Central memory CD4-positive, alpha-beta T cell (primary cell): ENCODE measurements at places on chromosomes 6 and 20.

GRCh38 chr6:12361042-12361765, 71.0 kb downstream of the EDN1 start:
- no peak for DNase-seq

- no peak for DNase-seq
These were observed 70.4 kb upstream of the SLC2A12 start for GRCh38 chr6:134122775-134123174.

DNA sequence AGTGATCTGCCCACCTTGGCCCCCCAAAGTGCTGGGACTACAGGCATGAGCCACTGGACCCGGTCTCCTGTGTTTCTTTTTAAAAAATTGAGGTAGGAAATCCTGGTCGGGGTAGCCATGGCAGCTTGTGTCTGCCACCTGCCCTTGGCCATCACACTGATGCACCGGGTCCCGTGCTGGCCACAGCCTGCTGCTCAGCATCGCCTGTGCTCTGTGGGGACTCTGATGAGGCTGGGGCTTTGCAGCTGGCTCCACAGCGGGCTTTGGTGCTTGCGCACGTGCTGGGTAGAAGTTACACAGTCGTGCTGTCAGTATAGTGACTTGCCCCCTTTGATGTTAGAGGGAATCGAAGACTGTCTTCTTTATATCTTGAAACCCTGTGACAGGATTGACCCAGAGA, 66.7 kb downstream of the SMAP1 start:
- no peak for DNase-seq

GRCh38 chr6:147675281-147675680, 166.8 kb downstream of the SAMD5 start:
- DNase-seq, result no peak

GRCh38 chr20:1809611-1810510, 85.3 kb upstream of the SIRPA start:
- no peak for DNase-seq

- no peak for DNase-seq
These were observed 12.8 kb downstream of the PI16 start for GRCh38 chr6:36967301-36967700.

DNA sequence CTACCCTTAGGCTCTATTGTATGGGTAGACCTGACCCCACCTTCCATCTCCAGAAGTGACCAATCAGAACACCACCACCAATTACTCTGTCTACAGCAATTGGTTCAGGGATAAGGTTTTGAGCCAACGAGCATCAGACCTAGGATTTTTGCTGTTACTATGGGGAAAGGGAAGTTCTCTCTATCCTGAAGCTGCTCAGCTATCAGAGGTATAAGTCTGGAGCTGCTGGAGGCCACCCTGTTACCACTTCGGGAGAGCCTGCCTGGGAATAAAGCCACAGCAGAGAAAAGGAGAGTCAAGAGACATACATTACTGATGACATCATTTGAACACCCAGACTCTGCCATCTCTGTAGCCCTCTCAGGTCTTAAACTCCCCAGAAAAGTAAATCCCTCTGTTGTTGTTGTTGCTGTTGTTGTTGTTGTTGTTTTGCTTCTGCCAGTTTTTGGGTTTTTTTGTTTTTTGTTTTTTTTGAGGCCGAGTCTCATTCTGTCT, 94.5 kb downstream of the PREX1 start:
- no peak for DNase-seq

- no peak for DNase-seq
These were observed 75.8 kb downstream of the TMEM170B start for GRCh38 chr6:11613336-11613735.

DNA sequence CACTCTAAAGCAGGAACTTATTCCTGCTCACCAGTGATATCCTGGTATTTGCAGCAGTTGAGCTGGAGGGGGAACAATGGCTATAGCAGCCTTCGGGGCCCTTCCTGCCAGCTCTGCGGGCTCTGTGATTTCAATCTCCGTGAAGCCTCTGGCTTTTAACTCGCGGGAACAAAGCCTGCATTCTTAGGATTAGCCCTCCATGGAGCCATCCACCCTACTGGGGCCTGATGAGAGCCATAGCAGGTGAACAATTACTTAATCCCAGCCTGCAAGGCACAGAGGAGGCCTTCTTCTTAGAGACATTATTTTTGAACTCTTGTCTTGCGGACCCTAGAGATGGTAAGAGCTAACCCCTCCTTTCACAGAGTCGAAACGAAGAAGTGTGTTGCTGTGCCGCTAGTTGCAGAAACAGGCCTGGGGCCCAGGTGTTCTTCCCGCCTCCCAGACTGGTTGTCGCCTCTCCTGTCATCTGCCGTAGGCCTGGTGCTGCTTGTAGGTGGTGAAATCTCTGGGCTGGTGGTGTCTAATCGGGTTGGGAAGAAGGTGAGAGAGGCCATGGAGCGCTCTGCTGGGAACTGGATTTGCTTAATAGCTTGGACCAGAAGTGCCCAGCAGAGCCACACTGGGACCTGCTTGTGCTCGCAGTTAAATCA, 9.7 kb downstream of the GHRH start:
- DNase-seq, result no peak

GRCh38 chr20:5080384-5080877, 39.3 kb downstream of the PCNA start:
- no peak for DNase-seq

- DNase-seq, result no peak
These were observed 58.1 kb upstream of the SHLD1 start for GRCh38 chr20:5691918-5692618.

DNA sequence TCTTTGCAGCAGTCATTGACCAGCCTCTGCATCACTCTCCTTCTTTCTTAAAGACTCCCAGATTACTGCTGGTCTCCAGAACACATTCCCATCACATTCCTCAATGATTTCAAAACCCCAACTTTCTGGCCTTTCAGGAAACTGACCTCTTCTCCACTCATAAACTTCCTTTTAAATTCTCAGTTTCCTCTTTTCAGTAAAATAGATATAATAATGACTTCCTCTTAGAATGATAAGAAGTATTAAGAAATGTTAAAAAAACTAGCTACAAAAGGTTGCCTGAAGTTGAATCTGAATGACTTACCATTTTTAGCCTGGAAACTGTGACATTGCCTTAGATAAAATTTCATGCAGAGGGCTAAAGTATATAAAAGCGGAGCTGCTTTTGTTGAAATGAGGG, 239.3 kb downstream of the OGFRL1 start:
- DNase-seq, result no peak

DNA sequence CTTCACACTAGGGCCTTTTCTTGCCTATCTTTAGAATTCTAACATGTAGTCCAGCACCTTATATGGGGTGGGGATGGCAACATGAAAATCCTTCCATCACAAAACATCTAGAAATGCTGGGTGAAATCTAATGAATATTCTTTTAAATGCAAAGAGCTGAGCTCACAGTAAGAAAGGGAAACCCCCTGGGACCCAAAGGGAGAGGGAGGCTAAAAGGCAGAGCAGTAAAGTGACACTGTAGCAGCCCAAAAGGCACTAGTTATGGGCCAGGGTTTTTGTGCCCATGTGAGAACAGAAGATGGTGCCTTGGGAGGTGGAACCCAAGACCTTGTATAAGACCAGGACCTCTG, 66.7 kb downstream of the TRAM2 start:
- DNase-seq, result no peak

DNA sequence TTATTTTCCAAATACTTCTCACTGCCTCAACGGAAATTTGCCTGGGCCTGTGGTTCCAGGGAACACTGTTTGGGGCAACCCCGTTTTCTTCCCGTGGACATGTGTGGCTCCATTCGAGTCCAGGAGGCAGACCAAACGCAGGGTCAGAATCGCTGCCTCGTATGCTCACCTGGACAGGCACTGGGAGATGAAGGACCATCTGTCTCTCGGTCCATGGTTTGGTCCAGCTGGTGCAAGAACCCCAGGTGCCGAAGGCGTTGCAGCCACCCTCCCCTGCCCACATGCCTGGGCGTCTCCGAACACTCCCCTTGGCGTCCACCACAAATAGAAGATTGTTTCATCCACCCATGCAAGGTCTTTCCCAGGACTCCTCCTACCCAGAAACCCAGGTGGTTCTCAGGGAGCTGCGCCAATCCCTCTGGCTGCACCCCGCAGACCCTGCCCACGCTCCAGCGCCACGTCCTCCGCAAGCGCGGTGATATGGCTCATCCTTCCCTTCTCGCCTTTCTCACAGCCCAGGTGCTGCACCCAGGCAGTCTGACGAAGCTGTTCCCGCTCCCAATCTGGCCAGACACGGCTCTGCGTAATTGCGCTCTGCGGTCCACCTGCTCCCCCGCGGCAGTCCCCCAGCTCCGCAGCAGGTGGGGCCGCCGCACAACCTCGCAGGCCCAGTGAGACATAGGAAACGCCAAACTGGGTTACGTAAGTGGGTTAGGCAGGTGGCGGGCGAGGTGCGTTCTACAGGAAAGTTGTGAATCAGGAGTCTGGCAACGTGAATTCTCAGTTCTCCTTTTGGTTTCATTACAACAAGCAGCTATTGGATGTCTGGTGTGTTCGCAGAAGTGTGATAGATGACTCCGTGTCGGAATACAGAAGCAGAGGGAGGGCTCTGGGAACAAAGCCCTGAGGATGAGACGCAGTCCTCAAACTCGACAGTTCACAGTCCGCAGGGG, 146.2 kb upstream of the ECI2 start:
- DNase-seq, result no peak

DNA sequence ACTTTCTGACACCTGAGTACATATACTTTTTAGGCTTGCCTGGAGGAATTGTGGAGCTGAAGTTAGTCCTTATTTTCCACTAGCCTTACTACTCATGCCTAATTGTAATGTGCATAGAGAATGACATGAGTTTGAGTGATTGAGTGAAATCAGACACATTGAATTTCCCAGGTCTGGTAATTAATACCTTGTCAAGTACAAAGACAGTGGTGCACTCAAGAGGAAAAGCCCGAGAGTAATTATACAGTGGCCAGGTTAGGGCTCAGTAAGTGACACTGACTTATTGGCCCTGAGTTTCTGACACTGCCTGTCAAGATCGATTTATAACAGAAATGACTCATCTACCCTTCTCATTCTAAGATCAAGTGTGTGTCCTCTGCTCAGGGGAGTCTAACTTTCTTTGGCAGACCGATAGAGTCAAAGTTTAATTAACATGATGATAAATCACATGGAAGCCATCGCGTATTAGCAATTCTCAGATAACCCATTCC, 288.3 kb downstream of the TPBG start:
- no peak for DNase-seq

- no peak for DNase-seq
These were observed 672.4 kb downstream of the HTR1B start for GRCh38 chr6:76790881-76791280.

- DNase-seq, result no peak
These were observed 210.6 kb downstream of the KIF16B start for GRCh38 chr20:16362642-16363041.

DNA sequence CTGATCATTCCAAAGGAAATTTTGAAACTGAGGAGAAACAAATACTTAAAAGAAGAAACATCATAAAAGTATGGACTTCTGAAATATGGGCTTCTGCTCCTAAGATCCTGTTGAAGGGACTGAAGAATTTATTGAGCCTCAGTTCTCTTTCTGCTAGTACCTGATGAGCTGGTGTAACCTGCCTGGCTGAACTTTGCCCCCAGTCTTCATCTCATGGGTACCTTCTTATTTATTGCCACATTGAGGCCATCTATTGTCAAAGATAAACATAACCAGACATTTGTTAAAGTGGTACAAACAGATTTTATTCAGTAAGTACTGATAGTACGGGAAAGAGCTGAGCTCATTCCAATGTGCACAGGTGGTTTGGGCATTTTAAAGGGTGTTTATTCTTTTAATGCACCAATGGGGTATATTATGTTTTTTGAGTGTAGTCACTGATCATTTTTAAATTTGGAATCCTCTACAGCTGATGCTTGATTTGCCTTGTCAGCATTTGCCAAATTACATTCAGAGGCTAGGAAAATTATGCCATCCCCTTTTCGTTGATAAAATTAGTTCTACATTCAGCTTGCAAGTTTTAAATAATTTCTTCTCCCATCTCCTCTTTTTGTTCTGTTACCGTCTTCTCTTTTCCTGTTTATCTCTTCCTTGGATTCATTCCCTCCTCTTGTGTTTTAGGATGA, 118.2 kb downstream of the PRIM2 start:
- no peak for DNase-seq

DNA sequence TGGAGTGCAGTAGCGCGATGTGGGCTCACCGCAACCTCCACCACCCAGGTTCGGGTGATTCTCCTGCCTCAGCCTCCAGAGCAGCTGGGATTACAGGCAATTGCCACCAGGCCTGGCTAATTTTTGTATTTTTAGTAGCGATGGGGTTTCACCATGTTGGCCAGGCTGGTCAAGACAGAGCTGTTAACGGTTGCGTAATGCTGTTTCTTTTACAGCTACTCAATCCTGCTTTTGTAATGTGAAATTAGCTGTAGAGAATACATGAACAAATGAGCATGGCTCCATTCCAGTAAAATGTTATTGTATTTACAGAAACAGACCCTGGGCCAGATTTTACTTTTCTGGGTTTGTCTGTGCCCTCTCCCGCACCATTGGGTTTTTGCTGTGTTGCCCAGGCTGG, 1.9 kb downstream of the PNLDC1 start:
- no peak for DNase-seq
